NCI-H2029 (cell line): ENCODE measurements at places on chromosomes 3 and 15.

- no peak for DNase-seq
These were observed 89.3 kb upstream of the DGKG start for GRCh38 chr3:186451371-186451770.

GRCh38 chr15:90209591-90209990 is 8.5 kb downstream of the SEMA4B start:
- no peak for DNase-seq

- no peak for DNase-seq
These were observed 54.6 kb upstream of the VILL start for GRCh38 chr3:37935756-37936666.

DNA sequence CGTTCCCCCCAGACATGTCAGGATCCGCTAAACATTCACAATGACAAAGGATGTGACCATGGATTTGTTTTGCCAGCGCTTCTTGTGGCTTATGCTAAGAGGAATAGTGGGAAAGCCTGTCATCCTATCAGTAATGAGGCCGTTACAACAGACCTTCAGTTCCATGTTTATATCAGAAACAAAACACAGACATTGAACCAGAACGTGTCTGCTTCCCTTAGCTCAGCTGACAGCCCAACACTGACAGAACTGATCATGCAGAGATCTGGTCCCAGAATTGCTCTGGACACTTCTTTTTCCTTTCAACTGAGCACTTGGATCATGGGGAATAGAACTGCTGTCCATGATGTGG is 58.3 kb upstream of the MYZAP start:
- DNase-seq: no peak

DNA sequence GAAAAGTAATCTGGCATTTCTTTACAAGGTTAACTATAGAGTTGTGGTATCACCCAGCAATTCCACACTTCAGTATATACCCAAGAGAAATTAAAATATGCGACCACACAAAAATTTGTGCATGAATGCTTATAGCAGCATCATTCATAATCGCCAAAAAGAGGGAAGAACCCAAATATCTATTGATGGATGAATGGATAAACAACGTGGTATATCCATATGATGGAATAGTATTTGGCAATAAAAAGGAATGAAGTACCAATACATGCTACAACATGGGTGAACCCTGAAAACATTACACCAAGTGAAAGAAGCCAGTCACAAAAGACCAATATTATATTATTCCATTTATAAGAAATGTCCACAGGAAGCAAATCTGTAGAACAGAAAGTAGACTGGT is 8.6 kb upstream of the SKOR1 start:
- DNase-seq: no peak

DNA sequence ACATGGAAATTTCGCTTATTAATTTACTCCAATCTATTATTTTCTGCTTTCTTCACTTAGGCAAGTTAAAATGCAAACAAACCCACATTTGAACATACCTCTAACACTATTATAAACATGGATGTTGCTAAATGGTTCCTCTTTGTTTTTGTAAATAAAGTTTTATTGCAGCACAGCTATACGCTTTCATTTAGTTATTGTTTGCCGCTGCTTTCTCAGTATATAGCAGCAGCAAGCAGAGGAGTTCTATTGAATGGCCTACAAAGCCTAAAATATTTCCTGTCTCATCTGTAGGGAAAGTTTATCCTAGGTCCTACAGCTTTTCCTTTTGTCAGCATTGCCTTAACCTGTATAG is 7.9 kb upstream of the CHD2 start:
- no peak for DNase-seq

DNA sequence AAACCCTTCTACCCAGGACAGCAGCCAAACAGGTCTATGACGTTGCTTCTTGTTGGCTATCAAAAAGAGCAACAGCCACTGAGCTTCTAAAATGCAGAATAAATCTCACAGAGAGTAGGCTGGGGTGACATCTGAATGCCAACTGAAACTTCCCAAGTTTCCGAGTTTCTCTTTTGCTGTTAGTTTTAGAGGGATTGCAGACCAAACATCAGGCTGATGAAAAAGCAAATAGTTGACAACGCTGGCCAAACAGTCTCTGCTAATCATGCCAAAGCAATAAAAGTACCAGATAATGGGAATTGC is 670 bp upstream of the CBLB start:
- DNase-seq: no peak

DNA sequence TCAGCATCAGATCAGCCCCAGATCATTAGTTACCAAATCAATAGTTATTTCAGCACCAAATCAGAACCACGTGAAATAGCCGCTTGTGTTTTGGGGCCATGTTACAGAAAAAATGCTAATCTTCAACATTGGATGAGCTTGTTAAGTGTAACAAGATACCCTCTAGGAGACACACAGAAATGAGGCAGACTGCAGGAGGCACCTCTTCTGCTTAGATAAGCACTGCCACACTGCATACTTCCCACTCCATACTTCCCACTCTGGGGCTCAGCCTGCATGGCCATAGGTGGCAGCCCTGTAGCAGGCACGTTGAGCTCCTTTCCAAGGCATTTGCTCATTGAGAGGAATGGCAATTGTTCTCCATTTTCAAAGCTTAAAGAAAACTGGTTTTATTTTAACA is 73.3 kb downstream of the CHCHD6 start:
- no peak for DNase-seq

DNA sequence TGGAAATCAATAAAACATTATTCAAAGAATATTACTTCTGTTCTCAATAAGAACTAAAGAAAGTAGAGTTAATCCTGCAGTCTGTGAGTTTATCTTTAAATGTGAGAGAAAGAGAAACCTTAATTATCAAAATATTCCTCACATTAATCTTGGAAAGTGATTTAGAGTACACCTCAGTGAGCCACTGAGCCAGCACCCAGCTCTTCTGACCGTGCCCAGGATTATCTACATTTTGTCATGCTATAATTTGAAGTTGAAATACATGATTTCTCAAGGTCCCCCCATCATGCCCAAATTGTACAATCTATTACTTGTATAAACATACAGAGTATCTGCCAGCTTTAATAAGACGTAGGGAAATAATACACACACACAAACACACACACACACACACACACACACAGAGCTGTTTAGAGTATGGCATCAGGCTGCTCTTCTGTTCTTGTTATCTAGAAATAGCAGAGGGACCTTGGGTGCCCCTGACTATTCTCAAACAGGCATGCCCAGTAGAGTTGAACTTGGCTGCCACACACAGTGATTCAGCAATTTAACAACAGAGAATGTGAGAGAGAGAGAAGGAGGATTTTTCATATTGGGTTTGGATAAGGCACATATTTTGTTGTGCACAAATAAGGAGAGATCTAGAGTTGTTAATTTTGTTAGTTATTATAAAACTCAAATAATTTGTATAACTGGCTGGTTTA is 74.4 kb downstream of the P2RY1 start:
- DNase-seq: no peak

GRCh38 chr3:177282119-177282655 is 84.9 kb upstream of the TBL1XR1 start:
- DNase-seq: peak; percentile 74

- DNase-seq: no peak
These were observed 98.6 kb downstream of the TCF12 start for GRCh38 chr15:57017024-57017423.

GRCh38 chr15:67501836-67502461 is 19.0 kb upstream of the C15orf61 start:
- DNase-seq: no peak

DNA sequence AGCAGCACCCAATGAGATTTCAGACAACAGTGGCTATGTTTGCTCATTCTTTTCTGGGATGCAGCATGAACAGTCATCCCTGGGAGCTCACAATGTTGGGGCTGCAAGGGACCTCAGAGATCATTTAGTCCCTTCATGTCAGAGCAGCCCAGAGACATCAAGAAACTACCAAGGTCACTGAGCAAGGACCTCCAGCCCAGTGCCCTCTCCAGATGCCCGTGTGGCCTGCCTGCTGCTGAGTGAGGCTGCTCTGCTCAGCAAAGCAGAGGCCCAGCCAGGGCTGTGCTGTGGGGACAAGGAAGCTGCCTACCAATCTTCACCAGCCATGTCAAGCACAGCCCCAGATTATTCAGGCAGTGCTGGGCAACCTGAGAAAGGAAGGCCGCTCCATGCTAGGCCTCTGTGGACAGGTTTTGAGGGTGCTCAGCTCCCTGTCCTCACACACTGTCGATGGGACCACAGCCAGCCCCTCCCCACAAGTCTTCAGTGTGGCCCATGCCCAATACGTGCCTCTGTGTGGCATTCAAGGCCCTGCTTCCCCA is 99.7 kb downstream of the DAPK2 start:
- no peak for DNase-seq

GRCh38 chr15:90903733-90904536 is 833 bp downstream of the MAN2A2 start:
- no peak for DNase-seq

GRCh38 chr3:190848870-190849269 is 13.6 kb downstream of the GMNC start:
- no peak for DNase-seq

GRCh38 chr3:53729618-53730017 is 116.6 kb downstream of the CHDH start:
- DNase-seq: no peak

GRCh38 chr3:22122567-22122966 is 371.6 kb upstream of the ZNF385D start:
- DNase-seq: no peak

- no peak for DNase-seq
These were observed 214.5 kb downstream of the SNRPN start for GRCh38 chr15:25169318-25169717.

DNA sequence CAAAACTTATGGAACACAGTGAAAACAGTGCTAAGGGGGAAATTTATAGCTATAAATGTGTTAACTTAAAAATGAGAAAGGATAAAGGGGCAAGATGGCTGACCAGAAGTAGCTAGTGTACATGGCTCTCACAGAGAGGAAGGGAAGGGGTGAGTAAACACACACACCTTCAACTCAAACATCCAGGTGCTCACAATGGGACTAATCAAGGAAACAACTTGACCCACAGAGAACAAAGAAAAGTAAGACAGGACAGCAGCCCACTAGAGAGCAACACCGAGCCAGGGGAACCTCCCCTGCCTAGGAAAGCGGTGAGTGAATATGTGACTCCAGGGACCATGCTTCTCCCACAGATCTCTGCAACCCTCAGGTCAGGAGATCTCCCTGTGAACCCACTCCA is 85.0 kb upstream of the UBP1 start:
- peak; percentile 33 for DNase-seq

GRCh38 chr3:9322780-9323179 is 40.1 kb upstream of the THUMPD3 start:
- DNase-seq: no peak

DNA sequence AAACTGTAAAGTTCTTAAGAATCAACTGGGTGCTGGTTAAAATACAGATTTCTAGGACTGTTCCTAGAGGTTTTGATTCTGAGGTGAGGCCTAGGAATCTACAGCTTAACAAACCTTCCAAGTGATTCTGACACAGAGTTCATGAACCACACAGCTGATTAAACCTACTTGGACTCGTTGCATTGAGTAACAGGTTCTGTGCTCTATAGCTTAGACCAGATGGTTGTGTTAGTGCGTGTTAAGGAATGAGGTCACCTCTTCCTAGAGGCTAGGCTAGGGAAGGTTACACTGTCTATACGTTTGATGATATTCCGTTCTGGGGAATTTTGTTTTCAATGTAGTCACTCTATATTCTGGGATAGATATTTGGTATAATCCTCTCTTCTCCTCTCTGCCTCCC is 21.9 kb downstream of the EID1 start:
- no peak for DNase-seq

DNA sequence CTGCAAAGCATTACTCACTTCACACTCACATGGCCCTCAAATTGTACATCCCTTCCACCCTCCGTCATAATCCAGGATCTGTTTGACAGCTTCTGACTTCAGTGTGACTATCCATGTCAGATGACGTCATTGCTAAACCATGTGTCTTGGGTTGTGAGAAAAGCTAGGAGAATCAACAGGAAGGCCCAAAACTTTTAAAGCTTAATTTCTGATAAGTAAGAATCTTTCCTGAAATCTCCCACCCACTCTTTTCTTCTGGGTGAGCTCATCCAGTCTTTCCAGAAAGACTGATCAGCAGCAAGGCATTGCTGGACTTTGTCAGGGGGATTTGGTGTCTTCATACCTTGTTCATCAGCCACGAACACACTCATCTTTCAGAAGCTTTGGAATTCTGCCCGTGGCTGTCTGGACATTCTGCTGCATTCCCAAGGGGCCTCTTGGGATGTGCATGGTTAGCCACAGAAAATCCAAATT is 11.5 kb upstream of the LMCD1 start:
- DNase-seq: no peak

- no peak for DNase-seq
These were observed 36.6 kb upstream of the ZPLD1 start for GRCh38 chr3:102398176-102398575.

DNA sequence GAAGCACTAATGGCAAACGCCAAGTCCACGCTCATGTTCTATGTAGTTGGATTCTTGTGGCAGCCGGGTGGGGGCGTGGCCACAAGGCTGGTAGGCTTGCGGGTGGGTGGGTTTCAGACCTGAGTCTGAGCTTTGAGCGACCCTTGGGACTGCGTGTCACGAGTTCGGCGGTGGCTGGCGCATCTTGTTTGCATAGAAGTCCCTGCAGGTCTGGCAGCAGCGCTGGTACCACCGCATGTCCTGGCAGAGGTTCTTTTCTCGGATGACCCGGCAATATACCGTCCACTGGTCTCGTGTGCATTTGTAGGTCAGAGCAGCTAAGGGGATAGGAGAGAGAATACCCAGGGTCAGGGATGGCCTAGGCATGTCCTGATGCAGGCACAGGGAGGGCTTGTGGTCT is 241.0 kb upstream of the LYSMD4 start:
- DNase-seq: no peak

DNA sequence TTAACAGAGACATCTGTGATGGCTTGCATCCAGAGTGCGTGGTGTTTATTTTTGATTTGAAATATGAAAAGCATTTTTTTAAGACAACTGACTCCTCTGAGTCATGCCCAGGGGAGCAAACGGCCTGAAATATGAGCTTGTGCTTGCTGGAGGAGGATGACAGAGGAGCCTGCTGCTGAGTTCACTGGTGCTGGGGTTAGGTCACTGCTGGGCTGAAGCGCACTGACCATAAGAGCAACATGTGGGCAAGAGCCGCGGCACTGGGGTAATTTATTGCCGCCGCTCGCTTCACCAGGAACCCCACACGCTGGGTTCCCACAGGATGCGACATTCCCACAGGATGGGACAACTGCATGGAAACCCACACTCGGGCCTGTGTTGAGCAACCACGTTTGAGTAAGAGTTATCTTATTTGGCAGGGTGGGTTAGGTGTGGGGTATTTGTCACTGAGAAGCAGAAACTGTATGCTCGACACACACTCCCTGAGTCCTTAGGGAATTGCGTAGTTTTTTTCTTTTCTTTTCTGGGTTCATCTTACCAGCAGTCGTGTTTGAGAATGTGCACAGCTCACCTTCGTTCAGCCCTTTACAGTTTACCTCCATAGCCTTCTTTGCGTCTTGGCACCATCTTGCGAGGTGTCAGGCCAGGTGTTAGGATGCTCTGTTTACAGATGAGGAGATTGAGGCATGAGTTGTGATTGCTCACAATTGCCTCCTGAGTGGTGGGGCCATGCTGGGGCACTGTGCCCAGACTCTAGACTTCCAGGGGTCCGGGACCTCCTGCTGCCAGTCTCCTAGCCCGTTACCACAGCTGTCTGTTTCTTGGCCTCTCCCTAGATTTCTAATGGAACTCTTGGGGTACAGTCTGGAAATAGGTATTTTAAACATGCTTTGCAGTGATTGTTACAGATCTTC is 60.4 kb downstream of the SMAD3 start:
- DNase-seq: no peak
